ENCODE measurements at places on chromosomes 4 and X.

GRCh38 chr4:139243448-139244365 is 36.3 kb downstream of the MGARP start:
- DNase-seq = no peak

GRCh38 chrX:107725761-107726555 is 49.6 kb downstream of the TSC22D3 start:
- no peak for DNase-seq

- DNase-seq = no peak
Observed at GRCh38 chr4:86334020-86334750, 25.7 kb downstream of the MAPK10 start.

GRCh38 chr4:144174401-144175067 is 34.0 kb upstream of the GYPA start:
- DNase-seq = peak; percentile 55
